ENCODE measurements at places on chromosomes 2 and 18. TPM values are rescaled to one million over a fixed set of nuclear protein-coding genes. Genes with fewer than 3 reads are reported as not detected.

Gene GALNT13
- not detected for total RNA-seq

DNA sequence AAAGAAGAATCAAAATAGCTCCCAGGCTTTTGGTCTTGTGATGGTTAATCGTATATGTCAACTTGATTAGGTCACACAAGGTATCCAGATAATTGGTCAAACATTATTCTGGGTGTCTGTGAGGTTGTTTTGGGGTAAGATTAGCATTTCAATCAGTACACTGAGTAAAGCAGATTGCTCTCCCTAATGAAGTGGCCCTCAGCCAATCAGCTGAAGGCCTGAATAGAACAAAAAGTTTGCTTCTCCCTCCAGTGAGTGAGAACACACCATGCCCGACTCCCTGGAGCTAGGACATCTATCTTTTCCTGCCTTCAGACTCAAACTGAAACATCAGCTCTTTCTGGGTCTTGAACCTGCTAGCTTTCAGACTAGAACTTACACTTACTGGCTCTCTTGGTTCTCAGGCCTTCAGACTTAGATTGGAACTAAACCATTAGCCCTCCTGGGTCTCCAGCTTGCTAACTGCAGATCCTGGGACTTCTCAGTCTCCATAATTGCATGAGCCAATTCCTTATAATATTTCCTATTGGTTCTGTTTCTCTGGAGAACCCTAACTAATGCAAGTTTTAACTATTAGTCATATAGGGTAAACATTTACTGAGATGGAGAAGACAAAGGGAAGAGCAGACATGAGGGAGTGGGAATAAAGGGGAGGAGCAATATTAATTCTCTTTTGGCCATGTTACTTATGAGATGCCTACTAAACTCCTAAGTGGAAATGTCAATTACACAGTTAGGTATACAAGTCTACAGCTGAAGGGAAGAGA, 25.5 kb downstream of the LNPK start:
- no peaks in the 10 kb centered on the region for H3K27me3 ChIP-seq
- H3K4me3 ChIP-seq, result no peak overlapping the region
- H3K36me3 ChIP-seq, result peaks cover 41% of the 10 kb centered on the region
- peak overlapping the region; percentile 44 for H3K27ac ChIP-seq

GRCh38 chr2:130332271-130333073, 10.2 kb upstream of the IMP4 start:
- no peaks in the 10 kb centered on the region for H3K36me3 ChIP-seq
- H3K4me1 ChIP-seq, result peaks cover 30% of the 10 kb centered on the region
- peak; percentile 78 for DNase-seq
- peaks cover 13% of the 10 kb centered on the region for H3K27me3 ChIP-seq
- H3K4me3 ChIP-seq, result peak overlapping the region; percentile 11
- H3K27ac ChIP-seq, result no peak overlapping the region

Gene NAT8
- not detected for total RNA-seq

Gene TMEFF2
- total RNA-seq, result 0.38 TPM

DNA sequence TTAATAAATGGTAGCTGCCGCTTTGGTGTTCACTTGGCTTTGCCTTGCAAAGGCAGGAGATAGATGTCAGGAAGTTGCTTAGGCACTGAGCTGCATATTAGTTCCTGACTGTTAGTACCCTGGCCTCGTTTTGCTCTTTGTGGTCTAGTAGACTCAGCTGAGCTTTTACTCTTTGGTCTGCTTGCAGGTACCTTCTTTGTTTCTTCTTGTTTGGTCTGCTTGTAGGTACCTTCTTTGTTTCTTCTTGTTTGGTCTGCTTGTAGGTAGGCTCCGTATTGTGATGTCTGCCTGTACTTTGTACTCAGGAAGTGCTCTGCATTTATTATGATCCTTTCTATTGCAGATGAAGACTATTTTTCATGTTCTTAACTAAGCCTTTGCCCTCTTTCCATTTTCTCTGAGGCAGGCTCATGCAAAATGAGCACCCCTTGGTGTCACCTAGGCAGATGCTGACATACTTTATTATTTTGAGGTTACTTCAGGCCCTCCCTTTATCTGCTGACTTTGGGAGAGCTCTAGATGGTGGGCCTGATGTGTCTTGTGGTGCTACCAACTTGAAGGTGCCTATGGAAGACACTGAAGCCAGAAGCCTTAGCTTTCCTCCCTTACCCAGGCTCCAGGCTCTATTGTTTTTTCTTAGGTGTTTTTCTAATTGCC, 6.0 kb downstream of the RPIA start:
- H3K4me3 ChIP-seq, result no peak overlapping the region
- H3K36me3 ChIP-seq, result peaks cover 5% of the 10 kb centered on the region
- H3K4me1 ChIP-seq, result peaks cover 12% of the 10 kb centered on the region
- H3K27ac ChIP-seq, result no peak overlapping the region
- H3K27me3 ChIP-seq, result 0 out of 2 replicates have a peak, but pooled peaks cover 3% of the 10 kb centered on the region

DNA sequence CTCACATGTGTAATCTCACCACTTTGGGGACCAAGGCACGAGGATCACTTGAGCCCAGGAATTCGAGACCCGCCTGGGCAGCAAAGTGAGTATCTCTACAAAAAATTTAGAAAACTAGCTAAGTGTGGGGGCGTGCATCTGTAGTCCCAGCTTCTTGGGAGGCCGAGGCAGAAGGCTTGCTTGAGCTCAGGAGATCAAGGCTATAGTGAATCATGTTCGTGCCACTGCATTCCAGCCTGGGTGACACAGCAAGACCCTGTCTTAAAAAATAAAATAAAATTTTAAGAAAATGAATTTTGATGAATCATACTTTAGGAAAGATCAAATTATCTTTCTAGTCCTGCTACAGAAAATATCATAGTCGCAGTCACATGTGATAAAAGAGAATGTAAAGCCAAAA, 46.9 kb downstream of the CABYR start:
- H3K27me3 ChIP-seq, result no peaks in the 10 kb centered on the region
- H3K36me3 ChIP-seq, result no peaks in the 10 kb centered on the region
- no peak overlapping the region for H3K4me3 ChIP-seq
- DNase-seq, result no peak
- H3K4me1 ChIP-seq, result peaks cover 19% of the 10 kb centered on the region

Measured in HFFc6 (cell line).